Astrocyte of the hippocampus (primary cell): ENCODE measurements at places on chromosomes 3 and 15.

GRCh38 chr3:141240286-141240685 is 8.7 kb downstream of the PXYLP1 start:
- DNase-seq, result no peak

GRCh38 chr3:178107804-178108203 is 428.4 kb upstream of the KCNMB2 start:
- no peak for DNase-seq

- DNase-seq, result peak; percentile 77
Observed at GRCh38 chr3:105836533-105836932, 32.3 kb downstream of the CBLB start.

DNA sequence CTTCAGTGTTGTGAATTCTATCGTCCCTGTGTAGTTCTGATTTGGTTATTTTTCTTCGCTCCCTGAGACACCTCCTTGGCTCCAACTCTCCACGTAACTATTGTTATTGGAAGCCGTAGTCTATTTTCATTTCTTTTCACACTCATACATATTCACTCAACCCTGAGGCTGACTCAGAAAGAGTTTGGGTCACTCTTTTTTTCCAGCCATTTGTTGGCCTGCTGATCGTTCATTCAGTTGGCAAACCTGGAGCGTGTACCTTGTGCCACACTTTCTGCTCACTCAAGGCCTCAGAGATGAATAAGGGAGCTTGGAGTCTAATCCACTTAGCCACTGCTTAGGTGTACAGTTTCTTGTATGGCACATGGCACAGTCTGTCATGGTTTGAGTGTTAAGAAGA is 22.4 kb downstream of the GYG1 start:
- peak; percentile 80 for DNase-seq

- DNase-seq, result no peak
Observed at GRCh38 chr15:98673133-98673532, 24.8 kb downstream of the IGF1R start.
